ENCODE measurements at places on chromosomes 5 and 9.

GRCh38 chr9:71183251-71183650 lies 61.8 kb upstream of the TRPM3 start:
- no peak overlapping the region for H3K27ac ChIP-seq
- H3K27me3 ChIP-seq = no peaks in the 10 kb centered on the region
- no peaks in the 10 kb centered on the region for H3K36me3 ChIP-seq
- H3K4me3 ChIP-seq = no peak overlapping the region
- H3K4me1 ChIP-seq = no peaks in the 10 kb centered on the region

- H3K4me1 ChIP-seq = peaks cover 12% of the 10 kb centered on the region
- no peak overlapping the region for H3K27ac ChIP-seq
- H3K4me3 ChIP-seq = no peak overlapping the region
- H3K27me3 ChIP-seq = no peaks in the 10 kb centered on the region
- no peaks in the 10 kb centered on the region for H3K36me3 ChIP-seq
These were observed 50.6 kb downstream of the PTPN3 start for GRCh38 chr9:109447329-109448076.

- peaks cover 13% of the 10 kb centered on the region for H3K36me3 ChIP-seq
- H3K4me1 ChIP-seq = no peaks in the 10 kb centered on the region
- no peak for DNase-seq
- H3K27ac ChIP-seq = no peak overlapping the region
- H3K4me3 ChIP-seq = no peak overlapping the region
- no peaks in the 10 kb centered on the region for H3K27me3 ChIP-seq
These were observed 20.1 kb downstream of the TNIP1 start for GRCh38 chr5:151060742-151061141.

DNA sequence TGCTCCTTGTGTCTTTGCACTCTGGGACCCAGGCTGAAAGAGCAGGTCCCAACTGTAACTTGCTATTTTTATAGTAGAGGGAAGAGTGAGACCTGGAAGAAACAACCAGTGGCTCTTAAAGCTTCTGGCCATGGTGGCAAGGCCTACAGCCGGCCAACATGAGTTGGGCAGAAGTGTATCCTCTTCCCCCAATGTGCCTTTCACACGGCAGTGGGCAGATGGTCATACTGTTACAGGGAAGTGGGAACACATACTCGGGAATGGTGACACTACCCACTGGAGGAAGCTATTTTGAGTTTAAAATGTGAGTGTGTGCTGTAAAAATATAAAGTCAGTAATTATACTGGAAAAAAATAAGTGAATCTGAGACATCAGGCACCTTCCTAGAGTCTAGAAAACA lies 116.0 kb downstream of the MVB12B start:
- H3K27me3 ChIP-seq = no peaks in the 10 kb centered on the region
- no peak for DNase-seq
- no peak overlapping the region for H3K4me3 ChIP-seq
- peaks cover 2% of the 10 kb centered on the region for H3K36me3 ChIP-seq
- peaks cover 12% of the 10 kb centered on the region for H3K4me1 ChIP-seq

DNA sequence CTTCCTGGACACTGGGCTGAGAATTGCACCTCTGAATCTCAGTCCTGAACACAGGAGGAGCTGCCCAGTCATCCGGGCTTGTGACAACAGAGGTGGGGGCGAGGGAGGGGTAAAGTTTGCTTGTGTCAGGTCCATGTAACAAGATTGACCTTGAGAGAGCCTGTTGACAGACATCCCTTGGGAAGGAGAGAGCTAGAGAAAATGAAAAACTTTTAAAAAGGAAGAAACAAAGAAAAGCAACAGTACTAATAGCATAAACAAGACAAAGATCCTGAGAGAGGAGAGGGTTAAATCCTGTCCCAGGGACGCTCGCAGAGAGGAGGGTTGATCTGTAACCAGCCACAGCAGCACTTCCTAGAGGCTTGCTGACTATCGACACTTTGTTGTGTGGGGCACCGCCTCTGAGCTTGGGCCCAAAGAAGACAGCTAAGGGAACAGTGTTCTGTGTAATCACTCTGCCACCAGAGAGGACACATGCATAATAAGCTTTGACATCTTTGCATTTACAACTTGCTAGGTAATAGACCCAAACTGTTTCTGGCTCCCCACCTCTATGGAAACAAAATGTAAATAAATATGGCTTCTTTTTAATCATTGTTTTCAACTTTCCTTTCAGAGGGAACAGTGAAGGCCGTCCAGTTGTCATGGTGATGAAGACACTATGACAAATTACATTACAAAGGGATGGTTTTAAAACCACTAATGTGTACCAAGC lies 363.7 kb downstream of the CSNK1G3 start:
- H3K4me1 ChIP-seq = peaks cover 57% of the 10 kb centered on the region
- no peaks in the 10 kb centered on the region for H3K36me3 ChIP-seq
- peak overlapping the region; percentile 56 for H3K4me3 ChIP-seq
- peak overlapping the region; percentile 56 for H3K27ac ChIP-seq
